ENCODE measurements at places on chromosomes 1 and 21. TPM values are rescaled to one million over a fixed set of nuclear protein-coding genes. Genes with fewer than 3 reads are reported as not detected.

Gene SLC44A5
- not detected for total RNA-seq

DNA sequence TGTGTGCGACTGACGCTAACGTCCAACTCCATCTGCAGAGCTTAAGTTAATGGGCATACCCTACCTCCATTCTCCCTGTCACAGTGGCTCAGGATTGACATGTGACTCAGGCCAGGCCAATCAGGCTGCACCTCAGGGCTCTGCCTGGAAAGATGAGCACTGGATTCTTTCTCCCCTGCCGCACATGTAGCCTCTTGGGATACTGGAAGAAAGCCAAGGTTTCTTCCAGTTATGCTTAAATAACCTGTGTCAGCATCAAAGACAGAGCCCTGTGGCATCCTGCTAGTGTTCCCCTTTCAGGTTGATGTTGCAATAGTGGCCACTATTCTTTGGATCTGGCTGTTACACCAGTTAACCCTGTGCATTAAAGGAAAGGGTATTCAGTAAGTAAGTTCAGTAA is 55.0 kb upstream of the SYT6 start:
- no peak for DNase-seq

GRCh38 chr1:6321205-6321604 is 60.3 kb upstream of the GPR153 start:
- DNase-seq, result no peak

DNA sequence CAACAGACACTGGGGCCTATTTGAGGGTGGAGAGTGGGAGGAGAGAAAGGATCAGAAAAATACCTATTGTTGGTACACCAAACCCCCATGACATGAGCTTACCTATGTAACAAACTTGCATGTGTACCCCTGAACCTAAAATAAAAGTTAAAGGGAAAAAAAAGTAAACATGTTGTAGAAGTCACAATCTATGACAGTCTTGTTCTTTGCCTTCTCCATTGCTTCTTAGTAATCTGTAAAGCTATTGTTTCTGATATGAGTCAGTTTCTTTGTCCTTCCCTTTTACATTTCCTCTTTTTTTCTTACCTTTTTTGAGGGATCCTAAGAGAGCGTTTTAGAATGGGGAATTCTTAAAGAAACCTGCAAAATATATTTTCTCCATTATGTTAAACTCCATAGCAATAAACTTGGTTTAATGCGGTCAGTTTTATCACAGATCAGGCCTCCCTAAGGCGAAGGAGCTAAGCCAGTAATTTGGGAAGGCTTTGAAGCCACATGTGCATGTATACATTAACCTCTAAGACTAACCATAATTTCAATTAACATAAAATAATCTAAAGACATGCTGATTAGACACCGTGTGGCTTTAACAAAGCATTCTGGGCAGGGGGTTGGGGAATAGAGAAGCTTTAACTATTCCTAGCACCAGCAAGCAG is 77.8 kb upstream of the C1orf105 start:
- no peak for DNase-seq

All from PC-9 (cell line).